Ecto neural progenitor cell (in vitro differentiated cells): ENCODE measurements at places on chromosomes 12 and 14.

- DNase-seq = no peak
Observed at GRCh38 chr14:81521356-81521755, 12.3 kb downstream of the SEL1L start.

GRCh38 chr12:71948390-71948789 lies 9.7 kb downstream of the TPH2 start:
- no peak for DNase-seq

- no peak for DNase-seq
Observed at GRCh38 chr14:52259434-52259833, 8.1 kb upstream of the PTGDR start.

- DNase-seq = no peak
Observed at GRCh38 chr14:69073915-69074314, 79.0 kb downstream of the DCAF5 start.

GRCh38 chr12:28799348-28799747 lies 349.7 kb upstream of the FAR2 start:
- DNase-seq = no peak

DNA sequence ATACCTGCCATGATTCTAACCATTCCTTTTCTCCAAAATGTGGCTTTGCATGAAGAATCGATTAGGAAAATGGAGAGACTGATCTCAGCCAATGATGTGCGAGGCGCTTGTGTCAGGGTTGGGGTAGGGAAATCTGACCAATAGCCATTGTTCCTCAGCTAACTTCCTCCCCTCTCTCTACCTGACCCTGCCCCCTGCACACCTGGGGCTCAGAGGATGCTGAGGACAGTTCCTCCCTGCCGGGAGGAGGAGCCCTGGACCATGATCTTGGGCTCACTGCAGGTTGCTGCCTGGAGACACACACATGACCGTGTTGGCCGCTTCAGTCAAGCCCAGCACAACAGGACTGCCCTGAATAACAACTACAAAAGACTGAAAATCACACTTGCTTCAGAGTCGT lies 119.8 kb upstream of the SFSWAP start:
- DNase-seq = no peak

- peak; percentile 78 for DNase-seq
Observed at GRCh38 chr12:47576289-47576945, 129.4 kb downstream of the RPAP3 start.

- no peak for DNase-seq
Observed at GRCh38 chr14:90665321-90666000, 150.8 kb downstream of the TTC7B start.

DNA sequence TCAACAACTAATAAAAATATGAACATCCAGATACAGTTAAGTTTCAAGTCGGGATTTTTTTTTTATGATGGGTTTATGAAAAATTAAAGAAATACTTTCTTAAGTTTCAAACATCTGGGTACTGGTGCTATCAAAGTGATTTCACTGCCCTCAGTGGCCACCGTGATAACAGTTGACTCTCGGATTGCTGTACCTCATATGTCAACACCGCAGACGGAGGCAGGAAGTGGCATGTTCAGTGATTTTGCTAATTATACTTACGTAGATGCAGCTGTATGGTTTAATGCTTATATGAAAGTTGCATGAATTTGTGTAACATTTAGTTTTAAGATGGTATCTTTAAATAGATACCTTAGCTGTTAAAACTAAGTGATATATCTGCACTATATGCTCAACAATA lies 20.8 kb upstream of the FBLN5 start:
- no peak for DNase-seq

- DNase-seq = no peak
Observed at GRCh38 chr12:78756936-78757335, 107.6 kb upstream of the SYT1 start.

- peak; percentile 80 for DNase-seq
Observed at GRCh38 chr14:37583358-37584210, 11.5 kb downstream of the FOXA1 start.

GRCh38 chr14:86055512-86056075 lies 525.6 kb downstream of the FLRT2 start:
- DNase-seq = no peak

- no peak for DNase-seq
Observed at GRCh38 chr12:123069436-123070266, 81.2 kb downstream of the PITPNM2 start.

- no peak for DNase-seq
Observed at GRCh38 chr12:32312049-32312670, 87.2 kb upstream of the FGD4 start.

- no peak for DNase-seq
Observed at GRCh38 chr12:111287125-111287900, 81.6 kb downstream of the PHETA1 start.

GRCh38 chr14:55625481-55625880 lies 45.5 kb downstream of the KTN1 start:
- no peak for DNase-seq

DNA sequence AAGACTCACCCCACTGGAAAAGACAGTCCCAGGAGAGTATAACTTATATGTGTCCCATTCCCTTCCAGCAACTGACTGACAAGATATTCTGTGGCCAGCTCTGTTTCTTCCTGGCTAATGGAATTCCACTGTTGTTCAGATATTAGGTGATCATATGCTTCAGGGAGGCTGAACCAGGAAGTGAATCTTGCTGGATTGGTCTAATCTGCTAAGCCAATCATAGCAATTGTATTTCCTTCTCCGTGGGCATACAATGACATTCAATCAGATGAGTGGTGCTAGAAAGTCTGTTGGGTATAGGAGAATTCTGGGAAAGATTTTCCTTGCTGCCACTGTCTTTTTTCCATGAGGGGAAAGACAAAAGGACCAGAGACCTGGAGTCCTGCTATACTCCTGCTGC lies 12.1 kb downstream of the PYGL start:
- DNase-seq = no peak

DNA sequence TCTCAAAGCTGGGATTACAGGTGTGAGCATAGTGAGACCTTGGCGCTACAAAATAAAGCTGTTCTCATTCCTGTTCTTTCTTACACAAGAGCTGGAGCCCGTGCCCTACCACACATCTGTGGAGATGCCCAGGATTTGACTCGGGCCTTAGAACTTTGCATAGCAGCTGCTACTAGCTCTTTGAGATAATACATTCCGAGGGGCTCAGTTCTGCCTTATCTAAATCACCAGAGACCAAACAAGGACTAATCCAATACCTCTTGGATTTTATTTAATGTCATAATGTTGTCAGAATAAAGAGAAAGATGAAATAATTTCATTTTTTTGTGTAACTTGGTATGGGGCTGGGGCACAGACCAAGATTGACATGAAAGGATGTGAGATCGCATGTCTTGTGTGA lies 7.6 kb downstream of the PNP start:
- no peak for DNase-seq

GRCh38 chr14:49134940-49135339 lies 451.2 kb downstream of the RPS29 start:
- no peak for DNase-seq

- no peak for DNase-seq
Observed at GRCh38 chr14:60101786-60102185, 10.1 kb downstream of the PCNX4 start.

GRCh38 chr12:103523771-103524170 lies 28.0 kb upstream of the C12orf42 start:
- no peak for DNase-seq

DNA sequence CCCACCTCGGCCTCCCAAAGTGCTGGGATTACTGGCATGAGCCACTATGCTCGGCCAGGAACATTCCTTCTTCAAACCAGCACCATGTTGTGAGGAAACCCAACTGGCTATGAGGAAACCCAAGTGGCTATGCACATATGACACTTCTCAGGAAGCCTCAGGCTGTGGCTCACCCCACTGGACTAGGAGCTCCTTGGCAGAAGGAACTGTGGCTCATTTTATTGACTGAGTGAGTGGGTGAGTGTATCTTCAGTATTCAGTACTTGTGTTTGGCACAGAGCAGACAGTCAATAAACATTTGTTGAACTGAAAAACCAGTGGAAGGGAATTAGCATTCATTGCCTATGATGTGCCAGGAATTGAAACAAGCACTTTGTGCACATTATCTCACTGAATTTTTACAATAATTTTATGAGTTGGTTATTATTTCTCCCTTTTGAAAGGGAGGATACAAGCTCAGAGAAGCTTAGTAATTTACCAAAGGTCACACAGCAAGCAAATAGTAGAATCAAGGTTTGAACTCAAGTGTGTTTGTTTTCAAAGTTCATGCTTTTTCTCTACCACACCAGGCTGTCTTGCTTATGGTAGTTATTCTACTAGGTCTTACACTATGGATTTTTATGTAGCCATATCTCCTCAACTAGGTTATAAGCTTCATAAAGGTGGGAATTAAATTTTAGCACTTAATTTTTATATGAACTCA lies 121.6 kb downstream of the VEZT start:
- no peak for DNase-seq

- peak; percentile 79 for DNase-seq
Observed at GRCh38 chr14:82710267-82710841, 1176.7 kb upstream of the SEL1L start.

GRCh38 chr14:69985463-69985862 lies 106.2 kb downstream of the SMOC1 start:
- no peak for DNase-seq

GRCh38 chr14:36661506-36662257 lies at the start of gene PAX9:
TSS of gene PAX9 (plus strand) at chr14:36661860. CDS start at chr14:36662090, 230 bp downstream.
- peak; percentile 92 for DNase-seq

- no peak for DNase-seq
Observed at GRCh38 chr12:108622421-108622820, 11.3 kb downstream of the SELPLG start.

GRCh38 chr12:8507596-8507995 lies 5.7 kb upstream of the CLEC4D start:
- DNase-seq = no peak

- no peak for DNase-seq
Observed at GRCh38 chr12:100359248-100359647, 2.4 kb downstream of the SLC17A8 start.
